Kidney (tissue), 22 donors: ENCODE measurements at places on chromosomes 7 and 10.

DNA sequence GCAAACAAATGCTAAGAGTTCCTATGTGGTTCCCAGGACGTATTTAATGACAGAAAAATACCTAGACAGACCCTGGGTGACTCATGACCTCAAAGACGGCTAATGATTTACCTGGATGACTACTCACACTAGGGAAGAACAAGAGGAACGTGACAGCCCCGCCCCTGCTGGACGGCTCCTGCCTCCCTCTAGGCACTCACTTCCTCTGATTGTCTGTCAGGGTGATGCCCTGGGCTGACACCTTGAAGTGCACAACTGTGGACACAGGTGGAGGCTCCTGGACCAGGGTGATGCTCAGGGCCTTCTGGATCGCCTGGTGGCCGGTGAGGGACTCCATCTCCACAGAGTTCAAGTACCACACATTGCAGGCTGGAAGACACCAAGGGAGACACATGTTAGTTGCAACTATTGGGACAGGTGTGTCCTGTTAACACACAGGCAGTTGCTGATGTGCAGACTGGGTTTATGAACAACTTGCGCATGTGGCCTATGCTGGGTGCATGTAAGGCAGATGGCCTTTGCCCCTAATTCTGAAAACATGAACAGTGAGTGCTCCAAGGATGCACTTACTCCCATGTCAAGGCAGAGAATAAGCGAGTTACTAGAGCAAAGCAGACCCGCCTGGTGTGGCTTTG, 298.3 kb downstream of the TNS3 start:
- peak; percentile 82 for DNase-seq

DNA sequence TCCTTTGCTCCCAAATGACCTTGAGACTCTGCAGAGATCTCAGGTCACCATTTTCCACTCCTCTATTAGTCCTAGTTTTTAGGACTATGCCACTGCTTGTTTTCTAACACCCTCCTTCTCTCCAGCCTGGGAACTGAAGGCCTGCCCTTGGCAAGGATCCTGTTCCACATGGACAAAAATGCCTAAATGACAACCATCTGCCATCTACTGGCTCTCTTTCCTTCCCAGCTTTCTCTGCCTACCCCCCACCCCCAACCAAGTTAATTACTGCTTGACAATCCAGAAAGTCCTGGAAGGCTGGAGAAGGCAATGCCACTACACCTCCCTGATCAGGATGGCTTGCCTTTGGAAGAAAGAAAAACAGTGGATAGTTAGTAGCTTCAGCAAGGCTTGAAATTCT, 44.8 kb upstream of the SP8 start:
- no peak for DNase-seq

- DNase-seq: no peak
These were observed 5.1 kb upstream of the PLEKHS1 start for GRCh38 chr10:113746217-113746957.

GRCh38 chr7:55177068-55177530, 158.3 kb downstream of the EGFR start:
- no peak for DNase-seq

DNA sequence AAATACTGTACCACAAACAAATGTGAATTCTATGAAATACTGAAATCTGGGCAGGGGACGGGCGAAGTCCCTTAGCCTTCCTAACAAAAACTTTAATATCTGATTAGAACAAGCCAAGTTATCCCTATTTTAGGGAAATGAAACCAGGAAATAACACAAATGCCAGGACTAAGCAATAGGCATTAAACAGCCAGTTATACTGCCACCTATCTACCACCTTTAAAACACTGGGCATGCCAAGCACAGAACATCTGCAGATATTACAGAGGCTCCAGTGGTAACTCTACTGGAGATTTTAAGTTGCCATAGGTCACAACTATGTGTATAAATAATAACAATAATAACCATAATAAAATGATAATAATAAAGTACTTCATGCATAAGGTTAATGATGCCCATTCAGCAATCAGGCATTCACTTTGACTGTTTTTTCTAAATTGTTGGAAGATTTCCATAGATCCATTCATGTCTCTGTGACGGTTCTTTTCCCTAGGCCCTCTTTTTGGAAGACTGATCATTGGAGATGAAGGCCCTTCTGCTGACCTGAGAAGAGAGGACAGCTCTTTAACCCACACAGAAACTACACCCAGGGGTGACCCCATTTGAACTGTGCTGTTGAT, 195.7 kb downstream of the CACNA2D1 start:
- DNase-seq: no peak
